ENCODE measurements at places on chromosomes 2 and 18.

GRCh38 chr18:621291-622043, 24.7 kb downstream of the CLUL1 start:
- no peak for DNase-seq

DNA sequence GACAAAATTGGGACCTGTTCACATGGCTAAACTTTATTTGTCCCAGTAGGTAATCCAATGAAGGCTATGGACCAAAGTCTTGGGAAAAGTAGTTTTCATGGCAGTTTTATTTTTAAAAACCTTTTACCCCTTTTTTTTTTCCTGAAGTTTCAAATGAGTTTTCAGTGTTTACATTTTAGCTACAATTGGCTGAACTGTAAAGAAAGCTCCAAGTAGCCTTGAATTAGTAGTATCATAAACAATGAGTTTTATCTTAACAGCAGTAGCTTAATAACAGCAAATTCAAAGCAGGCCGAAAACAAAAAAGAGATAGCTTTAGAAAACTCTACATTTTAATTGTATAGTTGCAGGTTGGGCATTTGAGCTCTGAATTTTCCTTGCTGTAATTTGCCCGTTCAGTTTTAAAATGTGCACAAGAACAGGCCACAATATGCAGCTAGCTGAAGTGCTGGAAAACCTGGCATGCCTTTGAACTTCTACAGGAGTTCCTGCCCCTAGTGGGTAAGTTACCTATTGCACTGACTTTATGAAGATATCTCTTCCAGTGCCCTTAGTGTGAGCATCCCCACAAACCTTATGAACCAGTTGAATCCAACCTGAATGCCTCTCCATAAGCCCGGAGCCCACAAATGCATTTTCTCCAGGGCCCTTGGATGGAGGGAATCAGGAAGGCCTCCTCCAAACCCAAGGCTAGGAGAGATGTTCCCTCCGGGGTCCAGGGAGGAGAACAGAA, 106.7 kb downstream of the XRCC5 start:
- no peak for DNase-seq

DNA sequence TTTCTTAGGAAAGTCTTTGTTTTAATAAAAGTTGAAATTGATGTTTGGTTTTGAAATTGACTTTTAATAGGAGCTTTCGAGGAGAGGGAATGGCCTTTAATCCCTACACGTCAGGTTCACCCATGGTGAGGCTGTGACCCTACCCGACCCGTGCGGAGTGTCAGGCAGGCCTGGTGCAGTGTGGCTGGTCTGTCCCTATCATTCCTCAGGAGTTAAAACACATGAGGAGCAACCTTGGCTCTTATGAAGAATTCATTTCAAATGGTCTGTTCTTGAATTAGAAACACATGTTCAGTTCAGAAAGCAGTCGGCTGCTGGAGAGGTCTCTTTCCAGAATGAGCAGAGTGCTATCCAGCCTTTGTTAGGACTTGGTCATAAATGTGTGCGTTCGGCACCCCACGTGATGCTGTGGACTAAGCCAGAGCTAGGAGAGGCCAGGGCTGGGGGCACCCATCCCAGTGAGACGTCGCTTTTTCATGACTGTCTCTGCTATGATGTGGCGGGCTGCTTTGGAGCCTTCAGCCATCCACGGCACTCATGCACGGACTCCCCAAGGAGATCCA, 54.7 kb downstream of the EMILIN2 start:
- no peak for DNase-seq

DNA sequence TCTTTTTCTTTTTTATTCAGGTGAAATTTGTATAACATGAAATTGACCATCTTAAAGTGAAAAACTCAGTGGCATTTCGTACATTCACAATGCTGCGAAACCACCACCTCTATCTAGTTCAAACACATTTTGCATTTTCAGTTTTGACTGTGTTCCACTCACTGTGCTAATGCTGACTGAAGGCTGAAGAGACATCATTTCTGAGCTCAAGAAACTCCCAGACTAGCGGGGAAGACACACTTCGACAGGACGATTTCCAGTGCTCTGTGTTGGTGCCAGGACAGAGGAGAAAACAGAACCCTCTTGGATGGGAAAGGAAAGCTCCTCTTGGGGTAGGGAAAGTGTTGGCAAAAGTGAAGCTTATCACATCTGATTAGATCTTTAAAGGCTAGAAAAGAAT, 44.2 kb upstream of the CBLN2 start:
- DNase-seq: no peak

DNA sequence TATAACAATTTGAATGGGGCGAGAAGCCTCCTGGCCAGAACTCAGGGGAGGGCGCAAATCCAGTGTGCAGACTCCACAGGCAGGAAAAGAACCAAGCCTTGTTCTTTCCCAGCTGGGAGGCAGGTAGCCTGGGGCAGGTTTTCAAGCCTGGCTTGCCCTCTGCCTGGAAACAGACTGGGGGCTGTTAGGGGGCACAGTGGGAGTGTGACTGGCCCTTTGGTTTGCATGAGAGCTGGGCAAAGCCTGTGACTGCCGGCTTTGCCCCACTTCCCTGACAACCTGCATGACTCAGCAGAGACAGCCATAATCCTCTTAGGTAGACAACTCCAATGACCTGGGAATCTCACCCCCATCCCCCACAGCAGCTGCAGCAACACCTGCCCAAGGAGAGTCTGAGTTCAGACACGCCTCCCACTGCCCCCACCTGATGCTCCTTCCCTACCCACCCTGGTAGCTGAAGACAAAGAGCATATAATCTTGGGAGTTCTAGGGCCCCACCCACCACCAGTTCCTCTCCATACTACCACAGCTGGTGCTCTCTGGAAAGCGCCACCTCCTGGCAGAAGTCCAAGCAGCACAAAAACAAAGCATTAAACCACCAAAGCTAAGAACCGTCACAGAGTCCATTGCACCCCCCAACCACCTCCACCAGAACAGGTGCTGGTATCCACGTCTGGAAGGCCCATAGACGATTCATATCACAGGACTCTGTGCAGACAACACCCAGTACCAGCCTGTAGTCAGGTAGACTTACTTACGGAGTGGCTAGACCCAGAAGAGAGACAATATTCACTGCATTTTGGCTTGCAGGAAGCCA, 402.5 kb downstream of the STK39 start:
- no peak for DNase-seq

DNA sequence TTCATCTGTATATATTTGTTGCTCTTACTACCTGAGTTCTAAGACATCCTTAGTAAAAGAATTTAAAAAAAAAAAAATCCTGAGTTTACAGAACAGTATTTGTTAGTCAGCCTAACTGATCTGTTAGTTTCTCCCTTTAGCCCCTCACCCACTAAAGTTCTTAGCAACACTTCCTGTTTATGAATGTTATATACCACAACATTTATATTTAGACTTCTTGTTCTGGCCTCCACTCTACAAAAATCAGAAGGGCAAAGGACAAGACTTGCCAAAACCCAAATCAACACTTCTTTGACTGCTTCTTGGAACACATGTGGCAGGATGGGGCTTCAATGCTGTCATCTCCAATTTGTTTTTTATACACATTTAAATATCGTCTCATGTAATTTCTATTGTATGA, 71.1 kb downstream of the MGAT5 start:
- no peak for DNase-seq

DNA sequence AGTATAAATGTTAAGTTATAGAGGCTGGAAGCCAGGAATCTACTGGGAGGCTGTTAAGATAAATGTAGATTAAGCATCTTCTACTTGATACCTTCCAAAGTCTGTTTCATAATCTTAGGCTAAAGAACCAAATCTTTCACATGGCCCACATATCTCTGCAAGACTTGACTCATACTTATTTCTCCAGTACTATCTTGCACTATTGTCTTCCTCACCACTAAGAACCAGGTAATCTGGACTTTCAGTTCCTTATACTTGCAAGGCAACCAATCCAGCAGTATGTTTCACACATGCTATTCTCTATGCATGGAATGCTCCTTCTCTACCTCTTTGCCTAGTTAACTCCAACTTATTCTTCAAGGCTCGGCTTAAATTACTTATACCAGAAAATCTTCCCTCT, 62.2 kb downstream of the RBMS1 start:
- DNase-seq: no peak

DNA sequence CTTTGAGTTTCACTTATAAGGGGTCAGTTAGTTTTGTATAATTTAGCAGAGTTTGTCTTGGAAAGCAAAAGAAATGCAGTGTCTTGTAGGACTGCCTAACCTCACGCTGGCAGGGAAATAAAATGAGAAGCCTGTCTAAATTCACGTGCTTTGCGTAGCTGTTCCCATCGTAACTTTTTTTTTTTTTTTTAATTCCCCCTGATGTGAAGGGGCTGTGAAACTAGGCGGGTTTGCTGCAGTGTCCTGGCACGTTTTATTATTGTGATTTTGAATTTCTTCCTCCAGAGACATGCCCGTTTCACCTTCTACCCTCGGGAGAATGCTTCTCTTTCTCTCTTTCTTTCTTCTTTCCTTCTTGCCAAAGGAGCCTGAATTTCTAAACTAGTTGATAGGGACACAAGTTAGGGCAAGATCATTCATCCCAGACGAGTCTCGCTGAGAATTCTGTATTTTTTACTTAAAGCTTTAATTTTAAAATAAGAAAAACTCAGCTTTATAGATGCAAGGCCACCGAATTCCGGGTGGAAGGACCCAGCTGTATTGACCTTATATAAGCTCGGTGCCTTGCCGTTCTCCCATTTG, 2.3 kb downstream of the MEIS1 start:
- DNase-seq: no peak

DNA sequence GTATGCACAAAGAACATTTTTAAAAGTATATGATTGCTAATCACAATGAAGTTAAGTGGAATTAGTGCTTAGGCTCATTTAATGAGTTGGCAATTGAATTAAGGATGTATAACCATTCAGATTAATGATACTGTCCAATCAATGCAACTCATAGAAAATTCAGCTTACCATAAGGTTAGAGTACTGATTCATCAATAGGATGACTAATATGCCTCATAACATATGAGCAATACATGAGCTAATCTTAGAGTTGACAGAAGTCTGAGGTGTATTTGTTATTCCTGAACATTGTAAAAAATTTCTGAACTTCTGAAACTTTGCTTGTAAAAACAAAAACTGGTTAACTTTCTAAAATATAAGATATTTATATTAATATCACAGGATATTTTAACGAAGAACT, 118.3 kb upstream of the NETO1 start:
- no peak for DNase-seq

GRCh38 chr2:74571058-74571457, 16.5 kb downstream of the DOK1 start:
- no peak for DNase-seq

GRCh38 chr2:85550486-85550885, 10.8 kb downstream of the GGCX start:
- DNase-seq: no peak

- no peak for DNase-seq
These were observed 791.1 kb upstream of the SOX11 start for GRCh38 chr2:4900861-4901770.

DNA sequence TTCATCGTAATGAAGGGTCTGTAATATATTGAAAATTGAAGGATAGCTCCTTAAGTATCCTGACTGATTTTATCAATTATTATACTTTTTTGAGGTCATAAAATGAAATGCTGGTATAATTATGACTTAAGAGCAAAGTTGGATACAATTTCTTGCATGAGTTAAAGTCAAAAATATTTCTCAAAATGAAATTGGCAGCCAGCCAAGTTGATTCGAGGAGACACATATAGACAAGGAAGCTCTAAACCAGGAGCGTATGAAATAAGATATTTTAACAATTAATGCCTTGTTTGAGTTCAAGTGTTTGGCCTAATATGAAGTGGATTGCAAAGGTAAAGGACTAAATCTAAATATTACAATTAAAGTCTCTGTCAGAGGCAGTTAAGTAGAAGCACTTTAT, 260.4 kb upstream of the DSEL start:
- no peak for DNase-seq

DNA sequence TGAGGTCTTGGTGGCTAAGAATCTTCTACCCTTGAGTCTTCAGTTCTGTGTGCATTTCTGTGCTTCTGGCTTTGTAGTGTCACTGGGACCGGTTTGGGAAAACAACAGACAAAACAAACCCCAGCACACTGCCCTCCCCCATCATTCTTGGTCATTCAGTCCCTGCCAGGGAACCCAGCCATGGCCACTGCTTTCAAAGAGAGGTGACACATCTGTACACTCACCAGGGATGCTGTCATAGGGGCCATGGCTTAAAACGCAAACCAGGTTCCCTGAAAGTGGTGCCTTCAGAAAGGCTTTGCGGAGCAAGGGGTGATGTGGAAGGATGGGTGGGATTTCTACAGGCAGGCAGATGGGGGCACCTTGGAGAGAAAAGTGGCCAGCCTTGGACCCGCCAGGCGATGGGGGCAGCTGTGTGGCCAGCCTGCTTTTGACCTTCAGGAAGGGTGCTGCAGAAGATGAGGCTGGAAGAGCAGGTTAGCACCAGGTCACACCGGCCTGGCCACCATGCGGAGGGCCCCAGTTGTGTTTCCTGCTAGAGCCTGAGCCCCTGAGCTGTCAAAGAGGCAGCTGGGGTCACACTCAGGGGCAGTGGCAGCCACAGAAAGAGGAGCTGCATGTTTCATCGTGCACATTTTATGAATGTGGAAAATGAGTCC, 101.3 kb downstream of the INHBB start:
- DNase-seq: no peak

GRCh38 chr2:49843314-49843713, 689.0 kb upstream of the FSHR start:
- DNase-seq: no peak

- DNase-seq: no peak
These were observed 89.4 kb upstream of the SLC38A11 start for GRCh38 chr2:165044505-165045303.

DNA sequence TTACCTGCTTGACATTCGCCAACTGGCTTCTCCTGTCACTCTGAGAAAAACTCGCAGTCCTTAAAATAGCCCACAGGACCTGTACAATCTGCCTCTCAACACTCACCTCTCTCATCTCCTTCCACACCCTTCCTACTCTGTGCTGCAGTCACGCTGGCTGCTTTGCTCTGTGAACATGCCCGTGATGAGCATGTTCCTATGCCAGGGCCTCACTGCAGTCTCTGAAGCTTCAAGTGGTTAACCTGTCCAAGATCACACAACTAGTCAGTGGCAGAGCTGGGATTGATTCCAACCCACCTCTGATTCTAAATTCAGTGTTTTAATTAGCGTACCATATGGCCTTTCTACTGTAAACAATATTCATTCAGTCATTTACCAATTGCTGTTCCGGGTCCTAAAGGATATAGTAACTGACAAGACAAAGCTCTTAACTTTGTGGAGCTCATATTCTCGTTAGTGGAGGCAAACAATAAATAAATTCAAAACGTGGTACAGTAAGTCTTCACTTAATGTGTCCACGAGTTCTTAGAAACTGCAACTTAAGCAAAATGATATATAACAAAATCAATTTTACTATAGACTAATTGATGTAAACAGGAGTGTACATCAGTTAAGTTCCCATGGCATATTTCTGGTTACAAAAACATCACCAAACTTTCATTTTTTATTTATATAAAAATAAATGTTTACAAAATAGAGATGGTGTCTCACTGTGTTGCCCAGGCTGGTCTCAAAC, 38.9 kb upstream of the FBXO11 start:
- DNase-seq: no peak

Data from stimulated activated CD4-positive, alpha-beta T cell treated with anti-CD3 and anti-CD28 coated beads, Interleukin-15, amount 100 ng/mL, for 48 hours (primary cell).